ENCODE measurements at places on chromosomes 5 and 9.

GRCh38 chr5:160333721-160334120 is 21.4 kb upstream of the CCNJL start:
- peak; percentile 22 for DNase-seq

DNA sequence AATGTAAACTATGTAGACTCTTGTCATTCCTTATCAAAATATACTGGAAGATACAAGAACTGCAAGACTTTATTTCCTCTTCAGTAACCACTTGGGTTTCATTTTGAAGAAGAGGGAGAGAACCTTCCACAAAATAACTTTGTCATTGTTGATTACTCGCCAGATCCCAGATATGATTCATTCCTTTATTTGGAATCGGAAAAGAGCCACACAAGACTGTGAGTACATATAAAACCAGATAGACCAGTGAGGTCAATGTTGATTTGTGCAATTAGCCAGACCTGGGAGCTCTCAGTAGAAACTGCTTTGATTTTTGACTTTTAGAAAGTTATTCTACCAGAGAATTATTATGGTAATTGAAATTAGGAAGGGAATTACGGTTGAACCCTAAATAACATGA is 146.1 kb downstream of the TMEM167A start:
- no peak for DNase-seq

DNA sequence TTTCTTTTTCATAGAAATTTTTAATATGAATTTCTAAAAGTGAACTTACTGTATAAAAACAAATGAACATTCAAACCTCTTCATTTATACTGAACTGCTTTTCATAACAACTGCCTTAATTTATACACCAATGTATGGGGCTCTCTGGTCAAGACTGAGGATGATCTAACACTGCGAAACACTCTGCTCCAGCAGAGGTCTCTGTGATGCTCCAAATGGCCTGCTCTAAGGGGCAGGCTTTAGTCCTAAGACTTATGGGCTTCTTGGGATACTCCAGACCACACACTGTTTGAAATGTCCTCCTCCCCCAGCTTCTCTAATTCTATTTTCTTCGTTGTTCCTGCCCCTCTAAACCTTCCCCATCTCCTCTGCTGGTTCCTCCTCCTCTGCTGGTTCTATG is 58.5 kb downstream of the LIFR start:
- peak; percentile 5 for DNase-seq

GRCh38 chr9:95379630-95380029 is 62.1 kb upstream of the FANCC start:
- DNase-seq = no peak

GRCh38 chr9:19630760-19631159 is 158.1 kb downstream of the SLC24A2 start:
- no peak for DNase-seq

DNA sequence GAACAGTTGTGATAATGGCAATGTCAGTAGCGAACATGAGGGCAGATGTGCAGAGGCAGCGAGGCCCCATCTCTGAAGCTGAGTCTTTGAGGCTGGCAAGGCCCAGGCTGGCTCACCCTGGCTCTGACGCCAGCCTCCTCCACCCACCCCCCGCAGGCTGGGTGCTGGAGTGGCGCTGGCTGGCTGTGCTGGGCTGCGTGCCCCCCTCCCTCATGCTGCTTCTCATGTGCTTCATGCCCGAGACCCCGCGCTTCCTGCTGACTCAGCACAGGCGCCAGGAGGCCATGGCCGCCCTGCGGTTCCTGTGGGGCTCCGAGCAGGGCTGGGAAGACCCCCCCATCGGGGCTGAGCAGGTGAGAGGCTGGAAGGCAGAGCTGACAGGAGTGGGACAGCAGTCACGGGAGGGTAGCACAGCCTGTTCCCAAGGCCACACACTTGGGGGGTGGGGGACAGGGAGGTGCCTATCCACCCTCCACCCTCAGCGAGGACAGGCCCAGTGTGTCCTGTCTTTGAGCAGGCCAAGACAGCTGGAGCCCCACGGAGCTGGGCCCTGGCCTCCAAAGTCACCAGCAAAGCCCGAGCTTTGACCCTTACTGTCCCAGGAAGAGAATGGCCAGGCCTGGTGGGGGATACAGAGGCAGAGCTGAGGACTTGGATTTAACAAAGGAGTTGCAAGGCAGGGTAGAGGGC is 5.6 kb downstream of the SLC2A8 start:
- no peak for DNase-seq

Measured in HFFc6 (cell line).